AG08395 (cell line): ENCODE measurements at places on chromosomes 4 and X.

GRCh38 chrX:9847071-9847470 is 60.8 kb downstream of the SHROOM2 start:
- DNase-seq, result no peak

GRCh38 chr4:2803624-2804448 is 11.0 kb downstream of the SH3BP2 start:
- DNase-seq, result peak; percentile 59

GRCh38 chr4:88481537-88481936 is 24.6 kb downstream of the HERC5 start:
- DNase-seq, result no peak

DNA sequence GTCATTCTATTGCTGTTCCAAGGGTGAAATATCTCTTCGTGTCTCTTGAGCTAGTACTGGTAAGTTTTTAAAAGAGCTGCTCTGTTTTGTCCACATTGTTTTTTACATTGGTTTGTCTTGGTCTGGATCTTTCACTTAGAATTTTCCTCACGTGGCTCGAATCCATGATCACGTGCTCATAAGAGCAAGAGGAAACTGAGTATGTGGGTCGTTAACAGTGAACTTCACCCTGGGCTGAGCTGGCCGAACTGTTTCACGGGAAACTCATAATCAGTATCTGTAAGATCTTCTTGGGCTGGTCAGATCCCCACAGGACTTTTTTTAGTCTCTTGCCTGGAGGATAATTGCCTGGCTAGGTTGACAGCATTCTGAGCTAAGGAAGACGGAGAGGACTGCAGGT is 77.8 kb upstream of the HELT start:
- no peak for DNase-seq

DNA sequence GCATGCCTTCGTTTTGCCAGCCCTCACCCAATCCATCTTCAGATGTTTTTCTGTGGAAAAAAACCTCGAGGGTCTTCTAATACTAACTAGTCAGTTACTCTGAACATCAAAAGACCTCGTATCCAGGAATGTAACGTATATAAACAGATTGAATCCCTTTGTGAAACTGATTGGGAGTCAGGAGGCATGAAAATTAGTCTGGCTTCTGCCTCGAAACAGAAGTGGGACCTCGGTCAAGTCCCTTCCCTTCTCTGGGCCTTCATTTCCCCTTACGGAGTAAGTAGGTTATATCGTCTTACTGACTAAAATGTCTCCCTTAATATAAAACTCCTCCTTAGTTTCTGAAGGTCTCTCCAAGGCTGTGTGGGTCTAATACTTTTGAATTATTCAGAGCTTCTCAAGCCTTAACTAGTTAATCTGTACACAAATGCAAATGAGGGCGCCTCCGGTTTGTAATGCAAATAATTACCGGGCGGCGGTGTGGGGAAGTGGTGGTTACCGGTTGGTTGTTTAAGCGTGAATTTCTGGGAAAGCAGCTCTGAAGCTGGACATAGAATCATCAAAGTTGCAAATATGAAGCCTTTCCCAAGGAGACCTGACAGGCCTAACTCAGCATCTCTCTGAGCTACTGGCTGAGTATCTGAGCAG is 11.4 kb upstream of the NKRF start:
- DNase-seq, result no peak

DNA sequence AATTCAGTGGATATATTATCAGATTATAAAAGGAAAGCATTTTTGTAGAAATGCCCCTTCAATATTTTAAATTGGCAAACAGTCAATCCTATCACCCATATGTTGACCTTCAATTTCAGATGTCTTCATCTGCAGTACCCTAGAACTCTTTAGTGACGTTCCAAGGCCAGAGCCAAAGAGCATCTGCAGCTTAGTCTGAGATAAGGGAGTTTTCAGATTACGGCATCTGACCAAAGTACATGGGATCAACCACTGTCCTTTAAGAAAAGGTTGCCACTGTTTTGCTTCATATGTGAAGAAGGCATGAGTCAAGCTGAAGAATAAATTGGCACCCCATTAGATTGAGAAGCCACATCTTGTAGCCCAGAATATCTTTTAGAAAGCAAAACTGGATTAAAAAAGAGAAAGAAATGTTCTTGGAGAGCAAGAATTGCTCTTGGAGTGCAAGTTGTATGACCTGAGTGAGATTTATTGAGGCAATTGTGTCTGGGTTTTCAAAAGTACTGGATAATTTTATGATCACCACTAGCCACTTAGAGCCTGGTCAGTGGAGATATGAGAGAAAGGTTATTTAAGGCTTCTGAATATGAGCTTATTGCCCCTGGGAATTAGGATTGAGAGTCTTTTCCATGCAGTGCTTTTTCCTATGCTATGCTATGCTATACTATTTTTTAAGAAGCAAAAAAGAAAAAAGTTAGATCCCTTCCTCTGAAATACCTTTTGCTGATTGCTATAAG is 251.9 kb upstream of the NR3C2 start:
- no peak for DNase-seq

GRCh38 chr4:176927664-176928063 is 134.9 kb upstream of the VEGFC start:
- peak; percentile 32 for DNase-seq

GRCh38 chr4:5465529-5465928 is 242.8 kb downstream of the EVC2 start:
- DNase-seq, result no peak

- no peak for DNase-seq
Measured at GRCh38 chr4:73485596-73485995, 4.1 kb downstream of the AFM start.

DNA sequence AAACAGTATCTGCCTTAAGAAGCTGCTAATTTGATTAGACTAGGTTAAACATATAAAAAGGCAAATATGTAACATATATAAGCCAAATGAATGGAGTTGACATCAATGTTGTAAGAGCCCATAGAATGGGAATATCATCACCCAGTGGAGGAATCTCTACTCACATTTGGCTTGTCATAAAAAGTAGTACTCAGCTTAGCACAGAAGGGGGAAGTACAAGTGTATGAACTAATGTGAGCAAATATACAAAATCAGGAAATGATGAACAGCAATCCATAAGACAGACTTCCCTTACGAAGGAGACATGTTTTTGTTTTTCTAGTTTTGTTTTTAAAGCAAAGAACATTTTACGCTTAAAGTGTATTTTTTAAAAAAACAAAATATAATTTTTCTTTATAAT is 74.9 kb downstream of the MAB21L2 start:
- no peak for DNase-seq

DNA sequence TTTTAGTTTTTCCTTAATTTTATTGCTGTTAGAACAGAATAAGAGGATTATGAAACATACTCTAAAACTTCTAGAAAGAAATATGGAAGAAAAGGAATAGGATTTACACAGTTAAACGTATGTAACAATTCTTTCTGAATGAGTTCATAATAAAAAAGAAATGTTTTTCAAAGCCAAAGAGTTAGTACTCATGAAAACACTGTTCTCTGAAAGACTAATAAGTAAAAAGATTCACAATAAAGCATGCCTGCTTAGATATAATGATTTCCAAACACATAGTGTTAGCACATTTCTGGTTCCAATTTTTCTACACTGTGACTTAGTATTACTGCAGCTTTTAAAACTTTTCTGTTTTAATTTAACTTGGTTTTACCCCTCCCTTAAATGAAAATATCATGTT is 49.8 kb upstream of the PRSS48 start:
- no peak for DNase-seq

DNA sequence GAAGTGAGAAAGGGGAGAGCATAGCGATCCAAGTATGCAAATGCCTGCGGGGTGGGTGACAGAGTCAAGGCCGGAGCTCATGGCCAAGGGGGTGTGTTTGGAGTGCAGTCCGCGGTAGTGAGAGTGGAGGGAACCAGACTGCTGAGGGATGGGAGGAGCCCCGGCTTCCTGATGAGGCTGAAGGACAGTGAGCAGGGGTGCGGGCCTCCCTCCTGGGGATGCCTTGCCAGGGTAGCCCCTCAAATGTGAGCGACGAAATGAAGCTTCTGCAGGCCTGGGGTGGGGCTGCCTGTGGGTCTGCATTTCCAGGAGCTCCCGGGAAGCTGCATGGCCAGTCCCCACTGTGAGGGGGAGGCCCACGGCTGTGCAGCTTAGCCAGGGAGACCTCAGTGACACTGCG is 45.0 kb downstream of the PSAPL1 start:
- DNase-seq, result no peak

- peak; percentile 39 for DNase-seq
Measured at GRCh38 chr4:8547108-8547911, 32.9 kb upstream of the GPR78 start.

GRCh38 chrX:46561824-46562657 is 11.5 kb upstream of the CHST7 start:
- no peak for DNase-seq

DNA sequence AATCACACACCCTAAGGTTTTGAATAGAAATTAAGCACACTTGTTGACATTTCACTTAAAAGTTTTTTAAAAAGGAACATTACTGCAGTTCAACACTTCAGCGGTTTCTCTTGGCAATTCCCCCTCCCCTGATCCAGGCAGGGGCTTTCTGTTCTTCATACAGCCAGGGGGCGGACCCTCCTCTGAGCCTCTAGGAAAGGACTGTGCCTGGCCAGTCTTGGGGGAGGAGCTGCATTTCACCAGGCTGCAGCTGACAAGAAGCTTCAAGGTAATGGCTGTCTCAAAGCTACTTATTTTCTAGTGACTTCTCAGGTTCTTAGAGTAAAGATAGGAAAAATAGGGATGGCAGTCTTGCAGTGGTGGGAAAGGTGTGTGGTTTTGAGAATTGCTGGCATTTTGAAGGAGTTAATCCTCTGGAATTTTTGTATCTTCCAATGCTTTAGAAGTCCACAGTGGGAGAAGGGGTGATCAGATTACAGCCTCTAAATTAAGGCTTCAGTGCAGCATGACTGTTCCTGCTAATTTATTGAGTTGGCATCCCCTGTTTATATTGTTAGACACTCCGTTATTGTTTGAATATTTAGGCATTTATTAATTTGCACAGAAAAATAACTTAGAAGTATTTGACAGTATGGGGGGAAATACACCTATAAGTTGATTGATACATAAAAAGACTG is 33.5 kb downstream of the PWWP3B start:
- DNase-seq, result no peak

DNA sequence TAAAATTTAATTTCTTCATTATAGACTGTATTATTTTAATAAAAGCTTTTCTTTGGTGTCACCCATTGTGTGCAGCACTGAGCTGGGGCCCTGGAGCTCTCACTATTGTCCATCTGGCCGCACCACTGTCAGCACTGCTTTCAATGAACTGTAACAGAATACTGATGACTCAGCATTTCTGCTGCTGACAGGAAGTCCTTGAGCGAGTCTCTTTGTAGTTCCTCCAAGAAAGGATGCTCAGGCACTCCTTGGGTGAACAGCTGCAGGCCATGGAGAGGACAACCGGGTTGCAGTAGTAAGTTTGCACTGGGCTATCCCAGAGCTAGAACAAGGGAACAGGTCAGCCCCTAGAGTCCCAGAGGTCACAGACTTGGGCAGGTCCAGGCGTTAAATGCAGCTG is 81.6 kb downstream of the SORBS2 start:
- no peak for DNase-seq

GRCh38 chr4:137029026-137029425 is 503.3 kb downstream of the PCDH18 start:
- no peak for DNase-seq

DNA sequence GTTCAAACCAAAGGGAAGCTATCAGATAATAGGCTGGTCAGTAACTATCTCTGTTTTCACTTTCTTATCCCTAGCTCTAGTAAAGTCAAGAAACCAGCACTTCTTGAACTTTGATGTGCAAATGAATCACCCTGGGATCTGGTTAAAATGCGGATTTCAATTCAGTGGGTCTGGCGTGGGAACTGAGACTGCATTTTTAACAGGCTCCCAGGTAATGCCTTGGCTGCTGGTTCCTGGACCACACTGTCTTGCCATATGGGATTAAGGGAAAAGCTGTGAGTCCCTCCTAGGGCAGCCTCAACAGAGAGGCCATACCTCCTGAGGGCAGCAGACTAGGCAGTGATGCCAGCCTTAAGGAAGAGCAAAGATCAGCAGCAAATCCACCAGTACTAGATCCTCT is 1.7 kb downstream of the RNF175 start:
- DNase-seq, result no peak

DNA sequence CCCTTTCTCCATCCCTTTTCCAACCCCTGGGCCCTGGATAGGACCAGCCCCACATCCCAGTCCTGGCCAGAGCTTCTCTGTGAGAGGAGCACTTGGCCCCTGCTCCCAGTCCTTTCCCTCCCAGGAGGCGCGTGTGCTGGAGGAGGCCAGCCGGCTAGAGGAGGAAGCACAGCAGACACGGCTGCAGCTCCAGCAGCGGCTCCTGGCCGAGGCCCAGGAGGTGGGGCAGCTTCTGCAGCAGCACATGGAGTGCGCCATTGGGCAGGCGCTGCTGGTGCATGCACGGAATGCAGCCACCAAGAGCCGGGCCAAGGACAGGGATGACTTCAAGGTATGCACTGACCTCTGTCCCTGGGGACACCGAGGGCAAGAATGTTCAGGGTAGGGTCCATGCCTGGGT is 87.5 kb downstream of the EVC start:
- peak; percentile 74 for DNase-seq

- DNase-seq, result no peak
Measured at GRCh38 chr4:185718578-185719499, 93.2 kb downstream of the SORBS2 start.

DNA sequence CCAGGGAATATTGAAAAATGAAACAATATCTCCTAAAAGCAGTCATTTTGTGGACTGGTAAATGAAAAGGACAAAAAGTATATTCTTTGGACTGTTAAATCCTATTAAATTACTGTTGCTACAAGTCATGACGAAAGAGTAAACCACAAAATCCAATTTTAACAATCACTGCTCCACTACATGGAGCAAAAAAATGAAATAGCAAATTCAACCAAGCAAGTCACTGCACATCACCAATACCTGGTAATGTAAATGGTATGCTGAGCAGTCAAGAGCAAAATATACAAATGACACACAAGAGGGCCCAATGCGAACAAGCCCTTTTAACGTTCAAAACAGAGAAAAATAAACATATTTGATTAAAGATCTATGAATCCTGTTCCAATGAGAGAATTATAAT is 126.2 kb downstream of the KLHL13 start:
- DNase-seq, result no peak

DNA sequence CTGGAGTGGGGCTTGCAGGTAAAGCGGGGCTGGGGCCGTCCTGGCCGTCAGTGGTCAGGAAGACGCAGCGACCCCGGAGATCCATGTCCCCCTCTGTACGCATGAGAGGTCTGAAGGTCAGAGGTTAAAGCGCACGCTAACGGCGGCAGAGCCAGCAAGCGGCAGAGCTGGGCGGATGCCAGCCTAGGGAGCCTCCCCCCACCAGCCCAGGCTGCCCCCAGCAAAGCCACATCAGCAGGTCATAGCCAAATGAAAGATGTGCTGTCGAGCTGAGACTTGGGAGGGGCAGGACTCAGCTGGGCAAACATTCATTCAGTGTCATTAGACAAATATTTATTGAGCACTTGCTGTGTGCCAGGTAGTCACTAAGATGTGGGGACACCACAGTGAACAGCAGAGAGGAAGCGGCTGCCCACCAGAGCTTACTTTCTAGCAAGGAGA is 593 bp upstream of the JAKMIP1 start:
- DNase-seq, result no peak
